ENCODE measurements at places on chromosomes 7 and 10.
A peak's percentile ranks its signal among the peaks of the same experiment; 100 is the strongest.

GRCh38 chr7:50266635-50267386, 37.7 kb upstream of the IKZF1 start:
- no peak for DNase-seq

- DNase-seq: no peak
Measured at GRCh38 chr7:137325927-137326326, 17.6 kb downstream of the PTN start.

GRCh38 chr10:50395271-50395670, 144.0 kb upstream of the ASAH2 start:
- peak; percentile 55 for DNase-seq

GRCh38 chr7:89129600-89130375, 334.3 kb upstream of the TEX47 start:
- DNase-seq: no peak

DNA sequence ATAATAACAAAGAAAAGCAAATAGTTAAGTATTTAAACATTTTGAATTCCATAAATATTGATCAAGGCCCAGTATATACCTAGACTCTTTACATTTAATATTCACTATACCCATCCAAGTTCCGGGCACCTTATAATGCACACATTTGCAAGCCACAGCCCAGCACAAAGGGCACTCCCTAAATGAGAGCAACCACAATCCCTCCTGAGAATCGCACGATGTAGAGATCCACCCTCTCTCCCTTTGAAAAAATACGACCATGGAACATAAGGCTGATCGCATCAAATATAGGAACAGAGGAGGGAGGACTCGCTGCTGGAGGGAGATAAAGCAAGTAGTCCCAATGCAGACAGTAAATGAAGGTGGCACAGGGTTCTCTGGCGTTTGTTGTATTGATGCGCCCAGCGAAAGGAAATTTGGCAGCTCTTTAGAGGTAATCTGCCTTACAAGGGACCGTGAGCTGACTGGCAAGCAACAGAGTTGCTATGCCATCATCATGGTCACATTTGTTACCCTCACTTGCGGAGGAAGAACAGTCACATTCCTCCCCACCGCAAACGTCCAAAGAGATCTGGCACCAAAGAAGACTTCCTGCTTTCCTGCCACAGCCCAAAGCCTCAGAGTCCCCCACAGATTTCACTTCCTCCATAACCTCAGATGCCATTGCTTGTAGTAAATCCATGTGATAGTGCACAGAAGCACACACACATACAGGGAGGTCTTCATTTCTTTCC, 16.1 kb upstream of the TAS2R40 start:
- DNase-seq: no peak

GRCh38 chr7:96388166-96388565, 66.3 kb upstream of the SLC25A13 start:
- peak; percentile 68 for DNase-seq

- DNase-seq: no peak
Measured at GRCh38 chr7:129468087-129468486, 33.9 kb downstream of the STRIP2 start.

- no peak for DNase-seq
Measured at GRCh38 chr7:47405921-47406800, 175.8 kb downstream of the TNS3 start.

- DNase-seq: no peak
Measured at GRCh38 chr10:77776487-77776886, 138.9 kb upstream of the KCNMA1 start.

- no peak for DNase-seq
Measured at GRCh38 chr7:151461942-151462230, 21.9 kb upstream of the CRYGN start.

DNA sequence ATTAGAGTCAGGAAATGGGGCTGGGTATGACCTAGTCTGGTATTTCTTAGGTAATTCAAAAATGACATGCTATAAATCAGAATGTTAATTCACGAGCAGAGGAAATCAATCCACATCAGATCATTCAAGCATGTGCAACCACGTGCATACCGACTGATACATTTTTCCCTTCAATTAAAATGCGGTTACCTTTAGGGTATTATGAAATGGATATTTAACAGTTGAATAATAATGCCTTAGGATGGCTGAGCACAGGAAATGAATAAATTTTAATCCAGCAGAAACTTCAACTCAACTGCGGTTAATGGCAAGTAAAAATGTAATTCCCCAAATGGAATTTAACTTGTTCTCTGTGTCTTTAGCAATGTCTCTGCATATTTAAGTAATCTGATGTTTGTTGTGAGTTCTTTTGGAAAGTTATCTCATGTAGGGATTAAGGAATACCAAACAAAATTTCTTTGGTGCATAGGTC, 9.2 kb downstream of the CPA2 start:
- no peak for DNase-seq

DNA sequence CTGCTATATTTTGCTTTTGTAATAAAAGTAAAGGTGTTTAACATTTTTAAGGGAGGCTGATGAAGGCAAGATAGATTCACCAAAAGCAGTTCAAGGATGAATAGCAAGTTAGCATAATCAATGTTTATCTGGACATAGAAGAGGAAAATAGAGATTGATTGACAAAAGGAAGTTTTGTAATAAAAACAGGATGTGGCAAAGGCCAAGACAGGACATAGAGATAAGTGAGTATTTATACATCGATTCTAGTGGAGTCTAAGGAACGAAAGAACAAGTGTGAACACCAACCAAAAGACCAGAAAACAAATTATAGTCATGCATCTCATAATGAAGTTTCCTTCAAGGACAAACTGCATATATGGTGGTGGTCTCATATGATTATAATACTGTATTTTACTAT, 123.8 kb downstream of the CCDC71L start:
- no peak for DNase-seq

DNA sequence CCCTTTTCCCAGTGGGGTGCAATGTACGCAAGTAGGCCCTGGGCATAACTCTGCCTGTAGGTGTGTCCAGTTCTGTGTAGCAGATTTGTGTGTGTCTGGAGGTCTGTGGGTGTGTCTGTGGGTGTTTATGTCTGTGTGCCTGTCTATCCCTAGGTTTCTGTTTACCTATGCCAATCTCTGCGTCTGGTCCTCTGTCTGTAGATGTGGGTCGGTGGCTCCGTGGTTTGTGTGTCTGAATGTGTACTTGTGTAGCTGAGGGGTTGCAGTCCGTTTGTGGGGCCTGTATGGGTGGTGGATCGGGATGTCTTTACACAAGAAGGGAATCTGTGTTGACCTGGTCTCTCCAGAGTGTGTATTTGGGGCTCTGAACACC, 932 bp downstream of the NYAP1 start:
- no peak for DNase-seq

DNA sequence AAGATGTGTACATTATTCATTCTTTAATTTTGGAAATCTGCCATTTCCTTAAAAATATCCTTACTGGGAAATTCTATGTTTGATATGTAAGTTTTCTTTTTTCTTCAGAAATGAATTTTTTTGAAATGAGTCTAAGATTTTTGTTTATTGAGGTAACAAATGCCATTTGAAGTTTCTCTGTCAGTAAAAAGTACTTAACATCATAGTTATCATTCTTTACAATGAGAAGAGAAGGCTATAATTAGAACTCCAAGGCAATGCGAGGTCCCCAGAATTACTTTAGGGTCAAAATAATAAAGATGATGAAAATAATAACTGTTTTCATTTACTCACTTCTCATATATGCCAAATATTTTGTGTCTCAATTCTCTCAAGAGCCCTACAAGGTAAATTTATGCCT, 37.0 kb upstream of the RHOBTB1 start:
- DNase-seq: no peak

DNA sequence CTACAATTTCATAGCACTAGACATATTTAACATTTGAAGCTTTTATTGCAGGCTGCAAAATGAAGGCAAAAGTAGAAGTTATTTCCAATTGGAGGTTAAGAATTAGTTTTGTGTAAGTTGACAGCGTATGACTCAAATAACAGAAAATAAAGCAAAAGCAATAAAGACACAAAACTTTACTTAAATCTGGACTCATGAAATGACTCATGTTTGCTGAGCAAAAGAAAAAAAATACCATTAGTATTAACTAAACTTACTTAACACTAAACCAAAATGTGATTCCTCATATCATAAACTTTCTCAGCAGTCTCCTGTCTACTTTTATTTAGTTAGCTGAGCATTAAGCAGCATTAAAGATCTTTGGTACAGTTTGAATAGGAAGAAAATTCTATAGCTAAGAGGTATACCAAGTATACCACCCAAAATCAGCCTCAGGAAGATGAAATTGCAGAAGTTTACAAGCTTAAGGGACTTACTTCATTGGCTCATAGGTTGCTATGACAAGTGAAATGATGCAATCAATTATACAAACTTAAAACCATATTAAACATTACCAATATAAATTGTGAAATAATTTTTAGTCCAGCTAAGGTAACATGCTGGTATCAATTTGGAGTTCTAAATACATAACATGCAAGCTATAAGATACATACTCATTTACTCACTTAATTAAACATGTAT, 1131.4 kb downstream of the XPNPEP1 start:
- DNase-seq: no peak

GRCh38 chr10:86644794-86645445, 9.4 kb upstream of the OPN4 start:
- no peak for DNase-seq

DNA sequence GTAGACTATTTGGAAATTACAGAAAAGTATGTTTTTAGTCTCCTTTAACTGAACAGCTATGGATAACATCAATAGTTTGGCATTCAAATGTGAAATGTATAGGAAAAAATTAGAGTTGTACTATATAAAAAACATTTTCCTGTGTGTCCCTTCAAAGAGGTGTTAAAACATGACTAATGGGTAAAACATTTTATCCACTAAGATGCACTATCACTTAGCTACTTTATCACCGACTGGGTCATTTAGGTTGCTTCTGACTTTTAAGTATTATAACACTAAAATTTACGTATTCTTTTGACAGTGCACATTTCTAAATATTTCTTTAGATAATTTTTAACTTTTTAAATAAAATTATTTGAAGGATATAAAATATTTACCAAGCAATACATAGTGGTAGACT, 77.6 kb downstream of the UBE2H start:
- no peak for DNase-seq

Measured in skeletal muscle cell (primary cell).